ENCODE measurements at places on chromosomes 3 and 15.

- no peak for DNase-seq
These were observed 165.1 kb upstream of the STAC start for GRCh38 chr3:36215241-36215640.

GRCh38 chr3:128568602-128569490 is 75.8 kb upstream of the GATA2 start:
- no peak for DNase-seq

DNA sequence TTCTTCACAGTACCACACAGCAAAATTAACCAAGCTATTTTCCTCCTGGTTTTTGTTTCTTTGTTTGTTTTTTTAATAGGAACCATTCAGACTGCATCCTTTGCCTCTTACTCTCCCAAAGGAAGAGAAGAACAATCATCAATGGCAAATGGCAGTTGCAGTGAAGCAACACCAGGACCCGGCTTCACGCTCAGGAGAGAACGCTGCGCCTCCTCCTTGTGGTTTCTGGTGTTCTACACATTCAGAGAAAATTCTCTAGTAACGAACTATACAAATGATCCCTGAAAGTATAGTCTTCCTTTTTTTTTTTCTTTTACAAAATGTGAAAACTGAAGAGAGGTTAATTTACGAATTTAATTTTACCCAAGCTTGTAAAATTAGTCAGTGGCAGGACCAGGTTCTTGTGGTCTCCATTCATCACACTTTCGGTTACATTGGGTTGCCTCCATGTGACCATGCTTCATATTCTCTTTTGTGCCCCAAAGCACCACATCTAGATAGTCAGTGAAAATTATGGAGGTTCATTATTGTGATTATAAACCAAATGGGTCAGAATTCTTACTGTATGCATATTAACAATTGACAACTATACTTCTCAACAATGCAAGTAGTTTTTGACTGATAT is 10.6 kb upstream of the MINDY2 start:
- DNase-seq = no peak

DNA sequence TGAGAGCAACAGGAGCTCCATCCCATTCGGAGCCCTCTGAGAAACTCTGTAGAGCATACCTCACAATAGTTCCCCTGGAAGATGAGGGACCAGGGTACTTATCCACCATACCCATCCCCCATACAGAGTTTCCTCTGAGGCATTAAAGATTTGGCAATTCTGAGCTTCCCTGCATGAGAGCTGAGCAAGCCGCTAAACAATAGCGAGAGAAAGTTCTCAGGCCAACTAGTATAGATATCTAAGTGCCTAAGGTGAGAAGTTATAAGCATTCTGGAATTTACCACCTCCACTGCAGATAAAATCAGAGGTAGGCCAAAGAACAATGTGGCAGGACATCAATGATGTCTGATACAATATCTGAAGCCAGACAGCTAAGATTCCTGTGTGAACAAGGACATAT is 129.1 kb upstream of the MBNL1 start:
- DNase-seq = no peak

DNA sequence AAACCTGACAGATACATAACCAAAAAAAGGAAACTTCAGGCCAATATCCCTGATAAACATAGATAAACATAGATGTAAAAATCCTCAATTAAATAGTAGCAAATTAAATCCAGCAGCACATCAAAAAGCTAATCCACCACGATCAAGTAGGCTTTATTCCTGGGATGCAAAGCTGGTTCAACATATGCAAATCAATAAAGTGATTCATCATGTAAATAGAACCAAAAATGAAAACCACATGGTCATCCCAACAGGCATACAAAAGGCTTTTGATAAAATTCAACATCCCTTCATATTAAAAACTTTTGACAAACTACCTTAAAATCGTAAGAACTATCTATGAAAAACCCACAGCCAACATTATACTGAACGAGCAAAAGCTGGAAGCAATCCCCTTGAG is 882.2 kb downstream of the NTRK3 start:
- no peak for DNase-seq

DNA sequence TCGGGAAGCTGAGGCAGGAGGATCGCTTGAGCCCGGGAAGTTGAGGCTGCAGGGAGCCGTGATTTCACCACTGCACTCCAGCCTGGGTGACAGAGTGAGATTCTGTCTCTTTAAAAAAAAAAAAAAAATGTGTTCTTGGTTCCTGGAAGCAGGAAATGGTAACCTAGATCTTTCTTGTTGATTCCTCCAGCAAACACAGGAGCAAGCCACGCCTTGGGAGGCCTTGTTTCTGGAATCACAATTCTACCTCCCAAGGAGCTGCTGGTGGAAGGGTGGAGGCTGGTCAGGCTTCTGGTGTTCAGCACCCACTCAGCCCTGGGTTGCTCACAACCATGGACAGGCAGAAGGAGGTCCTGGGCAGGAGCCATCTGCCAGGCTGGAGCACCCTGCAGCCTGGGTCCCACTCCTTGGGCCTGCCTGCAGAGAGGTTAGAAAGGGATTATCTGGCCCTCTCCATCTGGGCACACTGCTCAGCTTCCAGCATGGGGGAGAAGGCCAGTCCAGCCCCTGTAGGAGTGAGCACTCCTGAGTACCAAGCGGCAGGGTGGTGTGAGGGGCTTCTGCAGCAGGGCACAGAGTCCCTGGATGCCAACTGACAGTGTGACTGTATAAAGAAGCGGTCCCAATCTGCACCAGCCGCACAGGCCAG is 65.6 kb downstream of the ABTB1 start:
- peak; percentile 84 for DNase-seq

GRCh38 chr3:99502871-99503270 is 135.5 kb upstream of the COL8A1 start:
- DNase-seq = no peak

DNA sequence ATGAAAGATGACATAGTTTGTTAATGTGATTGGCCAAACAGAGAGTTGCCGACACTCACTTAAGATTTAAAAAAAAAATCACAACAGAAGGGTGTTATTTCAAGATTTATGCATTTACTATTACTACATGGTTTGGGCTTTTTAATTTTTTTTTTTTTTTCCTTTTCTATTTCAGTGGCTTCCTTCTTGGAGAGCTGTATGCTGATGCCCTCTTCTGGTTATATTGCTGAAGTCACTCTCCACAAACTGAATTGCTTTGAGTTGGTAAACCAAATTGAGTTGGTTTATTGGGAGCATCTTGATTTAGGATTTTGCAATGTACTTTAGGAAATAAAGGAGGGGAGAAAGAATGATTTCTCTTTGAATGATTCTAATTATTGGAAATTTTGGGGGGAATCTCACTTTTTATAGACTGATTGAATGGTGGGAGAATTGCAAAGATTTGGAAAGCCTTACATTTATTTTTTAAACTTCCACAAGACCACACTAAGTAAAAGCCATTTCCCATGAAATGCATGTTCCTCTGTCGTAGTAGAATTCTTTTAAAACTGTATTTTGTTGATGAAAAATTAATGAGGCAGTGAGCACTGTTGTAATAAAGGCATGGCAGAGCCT is 186.6 kb upstream of the FEZF2 start:
- DNase-seq = peak; percentile 47

GRCh38 chr3:171090321-171090720 is 63.8 kb upstream of the SLC2A2 start:
- no peak for DNase-seq

GRCh38 chr3:5055357-5056110 is 66.6 kb upstream of the ARL8B start:
- DNase-seq = no peak

DNA sequence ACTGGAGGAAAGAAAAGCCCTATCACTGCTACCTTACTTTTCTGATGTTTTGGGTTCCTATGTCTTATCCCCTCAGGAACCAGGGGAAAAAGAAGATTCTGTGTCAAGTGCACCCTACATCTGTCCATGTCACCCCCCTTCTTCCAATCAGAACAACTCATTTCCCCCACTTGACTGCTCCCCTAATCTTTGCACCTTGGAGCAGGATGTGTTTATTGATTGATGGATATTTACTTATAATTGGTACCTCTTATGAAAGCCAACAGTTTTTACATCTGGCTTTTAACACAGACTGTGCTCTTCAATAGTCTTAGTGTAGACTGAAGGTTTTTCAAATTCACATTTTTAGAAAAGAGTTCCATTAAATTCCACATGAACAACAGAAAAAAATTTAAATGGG is 33.3 kb downstream of the LIPC start:
- no peak for DNase-seq

DNA sequence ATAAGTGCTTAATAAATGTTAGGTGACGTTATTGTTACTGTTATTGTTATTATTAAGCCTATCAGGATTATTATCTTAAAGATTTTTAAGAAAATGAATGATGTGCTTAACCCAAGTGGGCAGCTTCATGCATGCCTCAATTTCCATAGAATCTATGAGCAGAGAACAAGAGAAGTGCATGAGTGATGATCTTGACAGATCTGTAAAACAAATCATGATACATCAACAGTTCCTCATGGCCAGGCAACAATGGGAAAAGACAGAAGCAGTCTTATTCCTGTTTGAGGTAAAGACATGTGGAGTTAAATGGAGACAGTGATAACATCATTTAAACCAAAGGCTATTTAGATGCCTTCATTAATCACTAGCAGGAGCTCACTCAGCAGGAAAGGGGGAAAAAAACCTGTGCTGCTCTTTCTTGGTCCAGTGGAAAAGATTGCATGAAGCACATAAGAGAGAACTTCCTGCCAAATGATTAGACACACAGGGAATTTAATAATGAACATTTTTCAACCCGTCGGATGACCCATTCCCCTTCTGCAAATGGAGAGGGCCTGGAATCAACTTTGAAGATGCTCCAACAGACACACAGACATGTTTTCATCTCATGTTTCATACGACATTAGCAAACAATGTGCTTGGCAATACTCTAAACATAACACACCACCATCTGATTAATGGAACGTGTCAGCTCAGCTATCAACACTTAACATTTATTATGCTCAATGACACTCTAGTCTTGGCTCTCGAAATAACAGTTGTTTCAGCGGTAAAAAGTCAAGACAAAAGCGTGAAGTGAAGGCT is 212.2 kb upstream of the LRRN1 start:
- DNase-seq = no peak

GRCh38 chr3:13324835-13325501 is 95.2 kb downstream of the NUP210 start:
- peak; percentile 23 for DNase-seq

- no peak for DNase-seq
These were observed 376.5 kb downstream of the MECOM start for GRCh38 chr3:169286992-169287391.

DNA sequence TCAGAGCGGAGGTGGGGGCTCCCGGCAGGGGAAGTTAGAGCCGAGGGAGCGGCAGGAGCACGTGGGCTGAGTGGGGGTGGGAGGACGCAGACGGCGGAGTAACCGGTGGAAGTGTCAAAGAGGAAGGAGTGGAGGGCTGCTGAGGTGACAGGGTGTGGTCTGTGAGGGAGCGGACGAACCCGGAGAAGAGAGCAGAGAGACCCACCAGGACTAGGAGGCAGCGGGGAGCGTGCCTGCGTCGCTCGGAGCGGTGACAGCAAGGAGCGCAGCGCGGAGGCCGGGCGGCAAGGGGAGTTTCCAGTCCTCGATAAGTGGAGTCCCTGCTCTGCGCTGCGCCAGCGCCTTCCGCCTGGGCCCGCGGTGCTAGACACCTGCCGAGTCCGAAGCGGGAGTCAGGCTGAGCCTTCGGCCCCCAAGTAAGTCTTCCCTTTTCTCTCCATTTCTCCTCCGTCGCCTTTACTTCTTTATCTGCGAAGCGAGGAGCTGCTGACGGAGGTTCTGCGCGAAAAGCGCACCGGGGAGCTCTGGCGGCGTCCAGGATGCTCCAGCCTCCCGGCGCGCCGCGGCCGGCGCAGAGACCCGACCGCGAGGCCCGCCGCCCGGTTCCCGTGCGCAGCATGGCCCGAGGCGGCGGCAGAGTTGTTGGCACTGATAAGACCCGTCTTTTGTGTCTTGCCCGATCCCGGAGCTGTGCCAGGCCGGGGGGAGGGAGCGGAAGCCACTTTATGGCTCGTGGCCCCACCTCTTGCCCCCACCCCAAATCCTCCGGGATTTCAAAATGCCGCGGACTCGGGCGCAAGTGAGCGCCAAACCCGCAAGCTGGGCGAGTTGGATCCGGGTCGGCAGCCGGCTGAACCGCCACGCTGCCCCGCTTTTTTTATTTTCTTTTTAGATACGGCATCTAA is 533.0 kb upstream of the SEMA6D start:
- peak; percentile 1 for DNase-seq

DNA sequence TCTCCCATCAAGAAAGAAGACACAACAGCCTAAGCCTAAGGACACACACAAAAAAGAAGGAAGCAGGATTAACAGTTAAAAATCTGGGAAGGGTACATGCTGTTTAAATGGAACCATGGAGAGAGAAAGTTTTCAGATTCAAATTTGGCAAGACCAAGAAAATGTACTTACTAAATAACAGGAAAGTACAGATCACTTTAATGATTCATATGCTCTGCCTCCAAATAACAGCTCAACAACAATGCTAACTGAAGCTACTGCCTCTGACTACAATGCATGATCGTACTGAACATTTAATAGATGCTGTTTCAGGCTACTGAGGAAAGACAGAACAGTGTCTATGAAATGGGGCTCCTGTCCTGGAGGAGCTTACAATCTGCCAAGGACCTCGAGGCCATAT is 8.4 kb upstream of the NMB start:
- no peak for DNase-seq

DNA sequence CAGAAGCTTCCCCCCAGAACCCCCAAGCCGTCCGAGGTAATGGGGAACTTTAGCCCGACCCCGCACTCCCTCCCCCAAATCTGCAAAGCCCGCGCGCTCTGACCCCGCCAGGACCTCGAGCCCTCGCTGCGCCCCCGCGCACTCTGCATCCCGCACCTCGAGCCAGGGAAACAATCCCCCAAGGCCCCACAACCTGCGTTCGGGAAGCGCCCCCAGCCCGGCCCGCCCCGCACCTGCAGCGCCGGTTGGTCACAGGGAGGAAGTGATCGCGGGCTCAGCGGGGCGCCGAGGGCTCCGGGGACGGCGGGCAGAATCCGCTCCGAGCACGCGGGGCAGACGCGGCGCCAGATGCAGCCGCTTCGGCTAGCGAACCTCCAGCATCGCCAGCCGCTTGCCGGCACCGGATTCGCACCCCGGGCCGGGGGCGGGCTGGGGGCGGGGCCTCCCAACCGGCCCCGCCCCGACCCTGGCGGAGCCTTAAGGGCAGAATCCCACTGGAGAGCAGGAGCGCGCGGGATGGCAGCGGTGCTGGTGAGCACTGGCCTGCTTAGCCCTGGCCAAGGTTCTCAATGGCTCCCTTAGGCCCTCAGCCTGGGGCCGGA is at the start of gene CAMKV:
Gene CAMKV (minus strand): TSS at position 382 of the 602 bp plus-strand sequence. CDS start 7,518 bp downstream, outside the sequence.
- DNase-seq = no peak

GRCh38 chr3:142913432-142913831 is 24.5 kb upstream of the PCOLCE2 start:
- DNase-seq = no peak

DNA sequence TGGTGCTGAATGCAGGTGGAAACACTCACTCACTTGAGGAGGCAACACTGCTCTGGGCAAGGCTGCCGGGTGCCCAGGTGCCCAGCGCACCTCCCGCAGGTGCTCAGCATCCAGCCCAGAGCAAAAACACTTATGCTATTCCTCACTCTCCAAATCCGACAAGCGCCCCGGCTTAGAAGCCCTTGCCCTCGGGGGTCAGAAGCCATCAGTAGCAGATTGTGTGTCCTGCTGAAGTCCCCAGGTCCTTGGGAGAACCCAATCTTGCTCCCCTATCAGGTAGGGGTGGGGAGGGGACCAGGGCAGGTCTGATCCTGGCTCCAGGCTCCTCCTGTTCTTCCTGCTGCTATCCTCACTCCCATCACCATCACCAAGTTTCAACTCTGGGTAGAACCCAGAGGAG is 46.7 kb downstream of the TLE3 start:
- no peak for DNase-seq

- DNase-seq = peak; percentile 82
These were observed 104.1 kb downstream of the PGPEP1L start for GRCh38 chr15:98903377-98904018.

All from EH (cell line).